ENCODE measurements at places on chromosomes 4 and X. TPM values are rescaled to one million over a fixed set of nuclear protein-coding genes. Genes with fewer than 3 reads are reported as not detected.

DNA sequence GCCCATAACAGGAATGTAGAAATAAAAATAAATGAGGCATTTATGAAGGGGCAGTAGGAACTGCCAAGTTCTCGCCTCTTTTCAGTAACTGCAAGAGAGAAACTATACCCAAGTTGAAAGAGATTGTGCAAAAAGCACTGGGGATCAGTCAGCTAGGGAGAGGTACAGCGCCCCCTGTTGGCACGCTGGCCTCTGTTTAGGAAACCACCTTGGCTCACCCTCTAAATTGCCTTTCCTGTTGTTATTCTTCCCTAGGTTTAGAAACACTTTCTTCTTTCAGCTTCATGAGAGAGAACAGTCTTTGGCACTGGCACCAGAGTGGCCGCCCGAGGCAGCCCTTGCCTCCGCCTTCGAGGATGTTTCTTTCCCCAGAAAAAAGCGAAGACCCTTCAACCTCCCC lies 348.5 kb downstream of the MID1IP1 start:
- H3K27me3 ChIP-seq, result peaks cover 34% of the 10 kb centered on the region
- no peaks in the 10 kb centered on the region for H3K36me3 ChIP-seq
- H3K4me3 ChIP-seq, result no peak overlapping the region
- H3K4me1 ChIP-seq, result no peaks in the 10 kb centered on the region
- no peak for DNase-seq

Gene TSC22D3
- total RNA-seq, result 57.2 TPM

GRCh38 chr4:42715807-42716482 lies 59.0 kb upstream of the ATP8A1 start:
- H3K27me3 ChIP-seq, result no peaks in the 10 kb centered on the region
- H3K4me3 ChIP-seq, result no peak overlapping the region
- H3K36me3 ChIP-seq, result no peaks in the 10 kb centered on the region
- DNase-seq, result no peak
- no peak overlapping the region for H3K27ac ChIP-seq

Gene CT55
- not detected for total RNA-seq

Gene CXCL1
- 4.7 TPM for total RNA-seq

DNA sequence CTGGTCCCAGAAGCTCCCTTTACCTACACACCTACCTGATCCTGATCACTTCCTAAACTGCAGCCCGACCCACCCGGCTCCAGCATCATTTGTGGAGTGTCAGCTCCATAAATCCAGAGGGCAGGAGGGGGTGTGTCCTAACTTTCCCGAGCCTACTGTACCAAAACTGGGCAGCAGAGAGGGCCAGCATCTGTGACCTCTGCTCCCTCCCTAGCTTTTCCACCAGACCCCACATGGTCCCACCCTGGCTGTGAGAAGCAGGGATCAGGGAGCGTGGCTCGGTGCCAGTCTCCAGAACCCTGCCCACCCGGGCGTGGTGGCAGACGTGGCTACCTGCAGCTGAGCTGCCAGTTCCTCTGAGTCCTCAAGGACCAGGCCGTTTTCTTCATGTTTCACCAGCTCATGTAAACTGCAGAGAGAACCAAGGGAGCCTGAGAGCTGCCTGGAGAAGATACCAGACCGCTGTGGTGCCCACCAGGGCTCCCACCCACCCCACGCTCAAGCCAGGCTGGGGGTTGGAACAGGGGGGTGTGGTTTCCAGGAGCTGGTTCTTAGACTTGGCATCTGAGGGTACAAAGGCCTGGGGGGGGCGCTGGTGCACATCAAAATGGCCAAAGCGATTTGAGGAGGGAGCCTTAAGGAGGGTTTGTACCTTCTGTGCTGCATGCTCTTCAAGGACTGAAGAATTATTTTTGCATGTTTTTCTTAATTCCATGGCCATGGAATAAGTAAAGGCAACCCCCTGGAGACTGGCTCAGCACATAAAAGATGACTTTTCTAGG lies 76.7 kb upstream of the DRD5 start:
- no peaks in the 10 kb centered on the region for H3K36me3 ChIP-seq
- DNase-seq, result no peak
- no peak overlapping the region for H3K4me3 ChIP-seq
- H3K27ac ChIP-seq, result no peak overlapping the region

- H3K36me3 ChIP-seq, result no peaks in the 10 kb centered on the region
- no peak for DNase-seq
- peaks cover 4% of the 10 kb centered on the region for H3K4me1 ChIP-seq
- no peaks in the 10 kb centered on the region for H3K27me3 ChIP-seq
Measured at GRCh38 chr4:128291096-128291495, 3.5 kb upstream of the PGRMC2 start.

DNA sequence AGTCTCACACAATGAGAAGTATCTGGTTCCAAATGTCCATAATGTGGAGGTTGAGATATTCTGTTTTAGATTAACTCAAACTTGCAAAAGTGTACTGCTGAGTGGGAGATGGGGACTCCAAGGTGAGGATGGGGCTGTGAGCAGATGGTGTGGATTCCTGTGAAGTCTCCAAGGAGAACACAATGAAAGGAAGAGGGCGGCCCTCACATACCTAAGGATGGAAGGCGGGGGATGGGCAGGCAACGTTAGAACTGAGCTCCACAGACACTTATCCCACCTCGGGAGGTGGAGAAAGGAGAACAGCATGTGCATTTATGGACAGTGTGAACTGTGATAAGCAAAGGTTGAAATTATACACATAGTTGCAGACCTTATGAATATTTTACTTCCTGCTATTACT lies 9.9 kb upstream of the SPATA4 start:
- H3K4me1 ChIP-seq, result no peaks in the 10 kb centered on the region
- no peaks in the 10 kb centered on the region for H3K36me3 ChIP-seq
- DNase-seq, result peak; percentile 1
- no peaks in the 10 kb centered on the region for H3K27me3 ChIP-seq
- H3K4me3 ChIP-seq, result no peak overlapping the region
- no peak overlapping the region for H3K27ac ChIP-seq

DNA sequence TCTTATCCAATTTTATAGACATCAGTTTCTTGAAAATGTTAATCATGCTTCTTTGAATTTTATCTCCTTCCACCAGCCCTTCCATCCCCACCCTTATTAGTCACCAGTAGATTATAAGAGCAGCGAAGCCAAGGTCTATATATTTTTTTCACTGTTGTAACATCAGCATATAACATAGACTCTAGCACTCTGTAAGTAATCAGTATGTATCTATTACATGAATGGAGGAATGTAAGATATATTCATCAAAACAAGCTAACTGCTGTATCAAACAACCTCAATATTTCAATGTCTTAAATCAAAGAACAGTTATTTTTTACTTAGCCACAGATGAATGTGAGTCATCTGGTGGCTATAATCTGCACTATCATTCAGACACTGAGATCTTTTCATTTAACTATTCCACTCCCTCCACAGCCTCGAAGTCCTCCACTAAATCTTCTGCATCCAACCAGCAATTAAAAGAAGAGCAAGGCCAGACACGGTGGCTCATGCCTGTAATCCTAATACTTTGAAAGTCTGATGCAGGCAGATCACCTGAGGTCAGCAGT lies 178.9 kb downstream of the CENPC start:
- no peaks in the 10 kb centered on the region for H3K27me3 ChIP-seq
- H3K36me3 ChIP-seq, result no peaks in the 10 kb centered on the region
- DNase-seq, result no peak
- H3K4me3 ChIP-seq, result no peak overlapping the region

Gene H2BW2
- not detected for total RNA-seq

Gene PORCN
- total RNA-seq, result 13.8 TPM

- no peaks in the 10 kb centered on the region for H3K4me1 ChIP-seq
- H3K27me3 ChIP-seq, result no peaks in the 10 kb centered on the region
- no peak for DNase-seq
- no peaks in the 10 kb centered on the region for H3K36me3 ChIP-seq
- H3K27ac ChIP-seq, result no peak overlapping the region
Measured at GRCh38 chr4:139672732-139673131, 7.1 kb downstream of the MGST2 start.

DNA sequence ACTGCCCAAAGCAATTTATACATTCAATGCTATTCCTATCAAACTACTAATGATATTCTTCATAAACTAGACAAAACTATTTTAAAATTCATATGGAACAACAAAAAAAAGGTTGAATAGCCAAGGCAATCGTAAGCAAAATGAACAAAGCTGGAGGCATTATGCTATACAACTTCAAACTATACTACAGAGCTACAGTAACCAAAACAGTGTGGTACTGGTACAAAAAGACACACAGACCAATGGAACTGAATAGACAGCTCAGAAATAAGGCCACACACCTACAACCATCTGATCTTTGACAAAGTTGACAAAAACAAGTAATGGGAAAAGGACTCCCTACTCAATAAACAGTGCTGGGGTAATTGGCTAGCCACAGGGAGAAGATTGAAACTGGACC lies 67.0 kb downstream of the FGF16 start:
- H3K4me3 ChIP-seq, result no peak overlapping the region
- peaks cover 5% of the 10 kb centered on the region for H3K36me3 ChIP-seq
- H3K27ac ChIP-seq, result no peak overlapping the region
- DNase-seq, result no peak

Gene P2RY8
- under 0.01 TPM for total RNA-seq

GRCh38 chr4:6633091-6633906 lies 7.2 kb upstream of the MRFAP1 start:
- no peak for DNase-seq
- H3K36me3 ChIP-seq, result no peaks in the 10 kb centered on the region
- H3K27ac ChIP-seq, result no peak overlapping the region
- no peak overlapping the region for H3K4me3 ChIP-seq
- H3K27me3 ChIP-seq, result no peaks in the 10 kb centered on the region

Gene DCAF8L2
- not detected for total RNA-seq

- DNase-seq, result no peak
- H3K27ac ChIP-seq, result no peak overlapping the region
- no peaks in the 10 kb centered on the region for H3K27me3 ChIP-seq
- peaks cover 29% of the 10 kb centered on the region for H3K4me1 ChIP-seq
- H3K36me3 ChIP-seq, result peaks cover 48% of the 10 kb centered on the region
Measured at GRCh38 chr4:168715896-168716295, 219.0 kb downstream of the PALLD start.

DNA sequence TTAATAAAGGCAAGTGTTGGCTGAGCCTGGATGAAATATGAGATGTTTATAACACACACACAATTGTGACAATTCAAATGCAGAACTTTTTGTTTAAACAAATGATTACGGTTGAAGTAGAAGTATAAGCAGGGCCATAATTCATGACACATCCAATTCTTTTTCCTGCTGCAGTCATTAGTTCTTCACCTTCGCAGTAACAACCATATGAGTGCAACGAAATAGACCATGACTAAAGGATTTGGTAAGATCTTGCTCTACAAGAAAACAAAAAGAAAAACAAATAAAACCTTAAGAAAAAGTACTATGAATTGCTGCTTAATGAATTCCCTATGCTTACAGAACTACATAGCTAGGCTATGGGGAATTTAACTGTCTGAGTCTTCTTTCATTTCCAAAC lies 13.9 kb upstream of the BMPR1B start:
- H3K4me3 ChIP-seq, result no peak overlapping the region
- no peaks in the 10 kb centered on the region for H3K36me3 ChIP-seq
- H3K27me3 ChIP-seq, result peaks cover 4% of the 10 kb centered on the region
- H3K27ac ChIP-seq, result no peak overlapping the region
- DNase-seq, result no peak
- H3K4me1 ChIP-seq, result no peaks in the 10 kb centered on the region

GRCh38 chrX:134718966-134719317 lies 60.7 kb upstream of the PLAC1 start:
- no peak overlapping the region for H3K4me3 ChIP-seq
- H3K4me1 ChIP-seq, result peaks cover 9% of the 10 kb centered on the region
- peak overlapping the region; percentile 19 for H3K27ac ChIP-seq
- H3K27me3 ChIP-seq, result no peaks in the 10 kb centered on the region

Gene NPFFR2
- total RNA-seq, result not detected

DNA sequence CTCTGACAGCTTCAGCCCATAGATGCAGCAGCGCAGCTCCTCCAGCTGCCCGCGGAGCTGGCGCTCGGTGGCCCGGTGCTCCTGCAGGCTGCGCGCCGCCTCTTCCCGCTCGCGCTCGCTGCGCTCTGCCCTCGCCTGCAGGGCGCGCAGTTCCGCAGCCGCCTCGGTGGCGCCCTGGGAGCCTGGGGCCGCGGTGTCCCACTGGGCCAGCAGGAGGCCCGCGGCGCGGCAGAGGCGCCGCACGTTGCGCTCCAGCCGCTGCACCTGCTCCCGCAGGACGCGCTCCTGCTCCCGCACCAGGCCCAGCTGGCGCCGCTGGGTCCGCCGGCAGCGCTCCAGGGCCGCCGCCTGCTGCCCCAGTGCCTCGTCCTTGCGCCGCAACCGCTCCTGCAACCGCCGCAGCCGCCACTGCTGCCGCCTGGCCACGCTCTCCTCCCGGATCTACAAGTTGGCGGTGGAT lies 10.1 kb downstream of the C4orf50 start:
- no peak overlapping the region for H3K27ac ChIP-seq
- peaks cover 4% of the 10 kb centered on the region for H3K27me3 ChIP-seq
- H3K4me1 ChIP-seq, result no peaks in the 10 kb centered on the region
- no peaks in the 10 kb centered on the region for H3K36me3 ChIP-seq
- H3K4me3 ChIP-seq, result no peak overlapping the region

GRCh38 chr4:152605641-152606335 lies 69.9 kb upstream of the FBXW7 start:
- peaks cover 9% of the 10 kb centered on the region for H3K27me3 ChIP-seq
- peak; percentile 71 for DNase-seq
- no peaks in the 10 kb centered on the region for H3K4me1 ChIP-seq

Gene FAM47B
- not detected for total RNA-seq

Gene NPY2R
- 0.36 TPM for total RNA-seq

GRCh38 chr4:182213004-182213403 lies 30.2 kb upstream of the TENM3 start:
- DNase-seq, result no peak
- no peaks in the 10 kb centered on the region for H3K36me3 ChIP-seq
- no peaks in the 10 kb centered on the region for H3K27me3 ChIP-seq
- H3K4me3 ChIP-seq, result no peak overlapping the region

Gene NAA11
- not detected for total RNA-seq

Gene ZAR1
- total RNA-seq, result not detected

DNA sequence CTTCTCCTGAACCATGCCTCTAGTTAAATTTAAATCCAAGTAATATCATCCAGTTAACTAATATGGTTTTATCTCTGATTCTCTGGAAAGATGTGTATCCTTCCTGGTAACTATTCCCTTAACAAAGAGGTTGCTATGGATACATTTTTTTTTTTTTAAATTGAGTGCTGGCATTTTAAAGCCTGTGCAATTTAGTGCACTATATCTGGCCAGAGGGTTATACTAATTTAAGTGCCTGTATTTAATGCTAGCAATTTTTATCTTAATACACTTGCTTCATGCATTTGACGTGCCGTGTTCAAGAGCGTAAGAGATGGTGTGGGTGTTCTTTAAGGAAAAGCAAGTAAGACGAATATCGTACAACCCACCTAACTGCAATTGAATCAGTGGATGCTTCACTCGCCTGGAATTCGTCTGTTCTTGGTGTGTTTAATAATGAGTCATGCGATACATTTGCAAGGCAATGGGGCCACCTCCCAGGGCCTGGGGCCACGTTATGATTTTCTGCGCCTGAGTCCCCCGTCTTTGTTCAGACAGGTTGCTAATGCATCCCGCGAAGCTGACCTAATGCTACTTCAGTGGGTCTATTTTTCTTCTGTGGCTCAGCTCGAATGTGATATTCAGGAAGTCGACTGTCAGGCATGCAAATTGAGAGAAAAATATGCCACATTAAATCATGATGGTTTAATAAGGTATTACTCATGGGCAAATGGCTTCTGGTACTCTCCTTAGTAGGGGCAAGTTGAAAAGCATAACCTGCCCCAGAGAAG lies 14.2 kb upstream of the MID1 start:
- peak overlapping the region; percentile 7 for H3K4me3 ChIP-seq
- no peaks in the 10 kb centered on the region for H3K36me3 ChIP-seq
- DNase-seq, result peak; percentile 73
- H3K4me1 ChIP-seq, result peaks cover 26% of the 10 kb centered on the region
- H3K27me3 ChIP-seq, result no peaks in the 10 kb centered on the region

GRCh38 chrX:155144926-155145325 lies 71.3 kb upstream of the VBP1 start:
- DNase-seq, result no peak
- H3K4me3 ChIP-seq, result no peak overlapping the region
- H3K36me3 ChIP-seq, result no peaks in the 10 kb centered on the region
- no peaks in the 10 kb centered on the region for H3K4me1 ChIP-seq
- H3K27me3 ChIP-seq, result no peaks in the 10 kb centered on the region

Measured in osteoblast (primary cell).